ENCODE measurements at places on chromosomes 7 and 10.

GRCh38 chr7:1798191-1798590 lies 128.1 kb downstream of the ELFN1 start:
- DNase-seq = no peak

DNA sequence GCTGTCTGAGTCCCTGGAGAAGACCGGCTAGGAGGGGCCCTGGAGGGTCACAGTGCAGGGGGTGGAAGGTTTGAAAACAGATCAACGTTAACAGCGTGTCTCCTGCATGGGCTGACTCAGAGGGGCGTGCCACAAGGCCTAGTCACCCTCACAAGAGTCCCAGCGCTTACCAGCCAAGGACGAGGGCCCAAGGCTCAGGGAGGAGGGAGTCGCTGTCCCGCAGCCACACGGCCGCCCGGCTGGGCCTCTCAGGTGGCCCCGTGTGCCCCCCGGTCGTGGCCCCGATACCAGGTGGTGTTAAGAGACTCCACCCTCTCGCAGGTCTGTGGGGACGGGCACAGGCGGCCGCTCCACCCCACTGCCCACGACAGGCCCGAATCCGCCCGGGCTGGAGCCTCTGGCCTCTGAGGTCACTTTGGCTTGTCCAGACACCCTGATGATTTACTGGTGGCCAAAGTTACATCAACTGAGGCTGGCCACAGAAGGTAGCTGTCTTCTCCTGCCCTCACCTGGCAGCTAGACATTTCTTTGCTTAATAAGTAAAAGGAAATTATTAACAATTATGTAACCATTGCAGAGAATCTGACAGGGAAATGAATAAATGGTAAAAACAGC lies 34.0 kb downstream of the FAM20C start:
- no peak for DNase-seq

DNA sequence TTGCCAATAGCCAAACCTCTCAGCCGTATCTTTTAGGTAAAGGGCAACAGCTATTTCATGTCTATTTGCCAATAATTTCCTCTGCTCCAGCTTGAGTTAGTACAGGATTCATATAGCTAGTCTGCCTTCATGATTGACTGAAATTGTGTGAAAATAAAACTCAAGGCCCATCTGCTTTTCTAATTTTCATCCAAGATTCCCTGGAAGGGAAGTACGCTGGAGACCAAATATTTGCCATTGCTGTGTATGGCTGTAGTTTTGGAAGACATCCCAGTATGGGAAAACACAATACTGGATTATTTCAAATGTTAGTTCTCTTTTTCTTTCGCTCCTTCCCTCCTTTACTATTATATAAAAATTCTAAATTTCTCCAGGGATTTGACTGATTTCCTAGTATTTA lies 652.4 kb downstream of the CNTNAP2 start:
- no peak for DNase-seq

- DNase-seq = no peak
Observed at GRCh38 chr10:60705376-60705775, 72.9 kb upstream of the CDK1 start.

DNA sequence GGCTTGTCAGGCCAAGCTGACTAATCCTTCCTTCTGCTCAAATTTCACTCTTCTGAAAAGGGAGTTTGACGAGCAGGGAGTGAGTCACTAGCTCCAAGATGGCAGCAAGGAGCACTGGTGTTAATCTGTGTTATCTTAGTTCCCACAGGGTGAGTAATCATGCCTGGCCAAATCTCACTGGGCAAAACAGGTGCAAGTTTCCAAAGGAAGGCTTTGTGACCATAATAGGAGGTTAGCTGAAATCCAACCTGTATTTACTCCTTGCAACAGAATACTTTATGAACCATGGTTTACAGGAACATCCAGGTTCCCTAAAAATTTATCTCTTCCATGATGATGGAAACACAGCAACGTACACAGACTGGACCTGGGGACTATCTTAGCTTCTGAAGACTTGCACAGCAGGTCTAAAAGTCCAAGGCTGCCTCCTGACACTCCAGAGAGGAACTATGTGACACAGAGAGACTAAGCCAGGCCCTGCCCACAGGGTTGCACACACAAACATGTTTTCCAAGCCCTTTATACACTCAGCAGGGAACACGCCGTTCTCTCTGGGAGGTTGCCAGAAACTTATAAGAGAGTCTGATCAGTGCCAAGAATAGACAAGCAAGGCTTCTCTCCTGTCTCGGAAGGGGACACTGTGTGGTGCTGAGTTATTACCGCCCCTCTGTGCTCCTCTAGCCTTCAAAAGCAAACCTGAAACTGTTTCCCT lies 46.3 kb downstream of the PDK4 start:
- no peak for DNase-seq

Measured in stimulated activated CD4-positive, alpha-beta T cell treated with anti-CD3 and anti-CD28 coated beads, Interleukin-12 subunit alpha, Interleukin-12 subunit beta, amount 100 ng/mL, for 24 hours (primary cell).